ENCODE measurements at places on chromosomes 2 and 18. TPM values are rescaled to one million over a fixed set of nuclear protein-coding genes. Genes with fewer than 3 reads are reported as not detected.

SERPINB12 gene
- total RNA-seq = not detected

OTX1 gene
- total RNA-seq = not detected

TDRD15 gene
- not detected for total RNA-seq

C2orf80 gene
- not detected for total RNA-seq

ANKRD53 gene
- 0.75 TPM for total RNA-seq

DHRS9 gene
- 0.14 TPM for total RNA-seq

All from epithelial cell of proximal tubule (primary cell).